Upper lobe of right lung (tissue), 1 donor: ENCODE measurements at places on chromosomes 6 and 20.

DNA sequence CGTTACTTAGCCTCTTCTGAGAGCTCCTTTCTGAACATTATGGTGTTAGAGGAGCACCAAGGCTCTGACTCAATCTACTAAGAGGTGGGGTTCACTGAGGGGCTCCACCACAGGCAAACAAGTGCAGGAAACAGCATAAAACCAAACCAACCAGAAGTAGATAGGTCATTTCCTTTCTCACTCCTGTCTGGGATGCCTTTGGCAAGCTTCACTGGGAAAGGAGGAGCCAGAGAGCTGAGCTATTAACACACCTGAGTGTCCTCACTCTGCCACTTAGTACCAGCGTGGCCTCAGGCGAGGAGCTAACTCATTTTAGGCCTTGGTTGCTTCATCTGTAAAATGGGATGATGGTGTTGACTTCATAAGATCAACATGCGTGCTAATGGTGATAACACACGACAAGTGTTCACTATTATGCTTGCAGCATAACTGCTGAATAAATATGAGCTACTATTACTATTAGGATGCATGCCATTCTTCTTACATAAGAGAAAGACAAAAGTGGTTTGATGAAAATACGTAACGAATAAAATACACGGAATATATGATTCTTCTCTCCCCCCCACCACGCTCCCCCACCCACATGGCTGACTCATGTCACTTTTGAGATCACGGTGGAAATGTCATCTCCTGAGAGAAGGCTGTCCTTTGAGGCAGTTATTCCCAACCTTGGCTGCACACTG, 185.4 kb downstream of the BCAS1 start:
- no peak for DNase-seq
- no peaks in the 10 kb centered on the region for H3K27me3 ChIP-seq
- no peaks in the 10 kb centered on the region for H3K4me1 ChIP-seq

DNA sequence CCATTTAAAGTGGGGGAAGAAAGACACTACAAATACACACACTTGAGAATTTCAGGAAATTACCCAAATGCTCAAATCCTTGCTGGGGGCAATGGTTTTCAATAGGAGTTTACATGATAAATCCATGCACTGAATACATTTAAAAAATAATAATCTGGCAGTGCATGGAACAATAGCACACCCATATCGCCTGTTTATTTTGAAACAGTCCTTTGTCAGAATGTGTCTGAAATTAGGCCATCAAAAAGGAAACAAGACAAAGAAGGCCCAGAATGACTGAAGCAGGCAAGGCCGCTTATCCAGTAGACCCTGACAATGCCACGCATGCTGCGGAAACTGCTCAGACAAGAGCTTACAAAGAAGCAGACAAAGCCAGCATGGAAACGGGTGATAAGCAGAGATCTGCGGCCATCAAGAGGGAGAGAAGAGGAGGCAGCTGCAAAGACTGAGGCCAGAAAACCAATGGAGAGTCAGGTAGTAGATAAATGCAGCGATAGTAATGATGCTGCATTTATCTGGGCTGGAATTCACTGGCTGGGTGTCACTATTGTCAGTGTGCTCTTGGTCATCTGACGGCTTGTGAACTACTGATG, 211.9 kb upstream of the CNR1 start:
- DNase-seq = no peak
- H3K4me3 ChIP-seq = no peak overlapping the region
- no peaks in the 10 kb centered on the region for H3K36me3 ChIP-seq
- H3K27ac ChIP-seq = no peak overlapping the region
- H3K4me1 ChIP-seq = peaks cover 21% of the 10 kb centered on the region
- H3K27me3 ChIP-seq = no peaks in the 10 kb centered on the region

DNA sequence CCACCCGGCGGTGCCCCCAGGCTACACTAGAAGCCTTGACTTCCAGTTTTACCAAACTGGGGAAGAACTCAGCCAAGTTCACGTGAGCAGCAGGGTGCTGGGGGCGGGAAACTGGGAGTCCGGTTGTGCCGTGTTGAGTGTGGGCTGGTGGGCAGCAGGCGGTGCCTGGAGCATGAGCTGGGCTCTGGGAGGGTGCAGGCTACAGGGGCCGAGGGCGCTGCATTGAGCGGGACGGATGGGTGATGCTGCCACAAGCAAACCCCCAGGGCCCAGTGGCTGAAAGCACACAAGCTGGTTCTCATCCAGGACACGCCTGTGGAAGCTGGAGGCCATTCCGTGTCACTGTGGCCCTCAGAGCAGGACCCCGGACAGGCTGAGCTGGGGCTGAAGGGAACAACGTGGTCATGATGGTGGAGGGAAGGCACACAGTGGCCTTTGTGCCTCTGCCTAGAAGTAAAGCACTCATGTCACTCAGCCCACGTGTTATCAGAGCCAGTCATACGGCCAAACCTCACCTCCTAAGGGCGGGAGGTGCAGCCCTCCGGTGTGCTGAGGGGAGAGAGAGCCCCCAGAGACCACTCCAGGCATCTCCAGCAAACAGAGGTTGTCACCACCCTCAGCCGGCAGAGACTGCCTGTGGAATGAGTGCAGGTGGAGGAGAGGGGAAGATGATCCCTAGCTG, 29.5 kb downstream of the RBM38 start:
- H3K27me3 ChIP-seq = no peaks in the 10 kb centered on the region
- no peak overlapping the region for H3K4me3 ChIP-seq
- no peaks in the 10 kb centered on the region for H3K36me3 ChIP-seq
- DNase-seq = no peak
- no peaks in the 10 kb centered on the region for H3K4me1 ChIP-seq

DNA sequence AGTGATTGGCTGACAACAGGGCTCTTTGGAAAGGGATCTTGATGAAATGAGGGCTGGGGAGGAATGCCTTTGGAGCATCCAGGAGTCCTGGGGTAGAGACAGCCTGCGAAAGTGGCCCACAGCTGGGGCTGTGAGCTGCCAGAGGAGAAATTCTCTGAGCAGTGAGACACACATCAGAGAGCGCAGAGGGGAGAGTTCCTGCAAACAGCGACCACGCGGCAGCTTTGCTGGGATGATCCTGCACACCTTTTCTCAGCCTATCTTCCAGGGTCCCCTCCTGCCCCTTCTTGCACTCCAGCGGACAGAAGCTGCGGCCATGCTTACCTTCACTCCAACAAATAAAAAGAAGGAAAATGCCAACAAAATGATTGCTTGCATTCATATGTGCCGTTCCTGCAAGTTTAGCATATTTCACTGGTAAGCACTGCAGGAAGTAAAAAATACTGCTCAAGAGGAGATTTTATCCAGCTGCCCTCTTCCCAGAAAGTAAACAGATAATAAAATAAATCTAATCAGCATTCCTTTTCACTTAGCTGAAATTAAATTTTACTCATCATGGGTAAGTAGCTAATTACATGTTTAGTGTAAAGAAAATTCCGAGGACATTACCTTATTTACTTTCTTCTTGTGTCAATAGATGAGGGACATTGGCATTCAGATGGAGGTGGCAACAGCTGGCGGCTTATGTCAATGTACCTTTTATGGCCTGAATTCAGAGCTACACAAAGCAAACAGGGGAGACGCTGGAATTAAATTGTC, 339.9 kb upstream of the ARID1B start:
- H3K4me1 ChIP-seq = peaks cover 4% of the 10 kb centered on the region
- H3K36me3 ChIP-seq = no peaks in the 10 kb centered on the region
- no peak overlapping the region for H3K27ac ChIP-seq
- no peak for DNase-seq
- H3K4me3 ChIP-seq = no peak overlapping the region
- no peaks in the 10 kb centered on the region for H3K27me3 ChIP-seq

DNA sequence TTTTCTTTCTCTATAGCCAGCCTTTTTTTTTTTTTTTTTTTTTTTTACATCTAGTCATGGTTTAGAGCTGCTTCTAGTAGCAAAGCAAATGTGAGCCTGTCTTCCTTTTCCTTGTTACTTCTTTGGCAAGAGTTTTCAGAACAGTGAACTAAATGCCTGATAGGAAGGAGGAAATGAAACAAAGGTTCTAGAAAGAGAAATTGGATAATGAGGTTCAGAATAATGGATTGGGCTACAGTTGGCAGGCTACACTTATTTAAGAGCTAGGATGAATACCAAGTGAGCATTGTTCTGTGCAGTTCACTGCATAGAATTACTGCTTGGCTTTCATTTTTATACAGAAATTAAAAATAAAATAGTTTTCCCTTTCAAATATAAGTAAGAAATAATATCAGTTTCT, 78.6 kb downstream of the HIVEP1 start:
- no peaks in the 10 kb centered on the region for H3K36me3 ChIP-seq
- H3K4me1 ChIP-seq = no peaks in the 10 kb centered on the region
- H3K27ac ChIP-seq = no peak overlapping the region
- H3K4me3 ChIP-seq = no peak overlapping the region

- no peak for DNase-seq
- no peaks in the 10 kb centered on the region for H3K27me3 ChIP-seq
- H3K4me1 ChIP-seq = no peaks in the 10 kb centered on the region
These were observed 49.8 kb downstream of the EYA4 start for GRCh38 chr6:133290930-133291329.

- H3K36me3 ChIP-seq = no peaks in the 10 kb centered on the region
- H3K4me3 ChIP-seq = no peak overlapping the region
- no peak overlapping the region for H3K27ac ChIP-seq
- no peaks in the 10 kb centered on the region for H3K27me3 ChIP-seq
- H3K4me1 ChIP-seq = no peaks in the 10 kb centered on the region
- no peak for DNase-seq
These were observed 79.6 kb downstream of the TTLL2 start for GRCh38 chr6:167404385-167405049.
